ENCODE measurements at places on chromosomes 16 and 17. TPM values are rescaled to one million over a fixed set of nuclear protein-coding genes. Genes with fewer than 3 reads are reported as not detected.

Gene CSH2
- not detected for total RNA-seq

Gene DPEP3
- not detected for total RNA-seq

Gene MEIOB
- total RNA-seq: 1.7 TPM

Gene TPSD1
- total RNA-seq: 0.03 TPM

Gene EVPLL
- not detected for total RNA-seq

Gene TMEM94
- total RNA-seq: 42.4 TPM

Gene RAB11FIP4
- total RNA-seq: 0.87 TPM

Gene SOST
- not detected for total RNA-seq

Gene CBLN1
- total RNA-seq: 0.05 TPM

Gene ALDOC
- total RNA-seq: 2.5 TPM

Gene FOXJ1
- total RNA-seq: 0.40 TPM

Gene TBX4
- 0.09 TPM for total RNA-seq

Gene ARL17A
- total RNA-seq: 3.5 TPM

Gene OR1A1
- not detected for total RNA-seq

Gene DNAI2
- total RNA-seq: not detected

Gene TEX14
- total RNA-seq: not detected

Gene GRIN2A
- not detected for total RNA-seq

Gene CXCL16
- total RNA-seq: 20.2 TPM

Gene CYGB
- total RNA-seq: 1.9 TPM

Gene CD300H
- 0.45 TPM for total RNA-seq

Gene C17orf50
- 0.42 TPM for total RNA-seq

Gene KCNJ18
- total RNA-seq: not detected

All from A549 treated with CpdA at 1 μM for 4 hours (cell line).